ENCODE measurements at places on chromosomes 5 and 9. TPM values are rescaled to one million over a fixed set of nuclear protein-coding genes. Genes with fewer than 3 reads are reported as not detected.

PCDHGB1 gene
- 5.6 TPM for total RNA-seq

DMRT2 gene
- not detected for total RNA-seq

RETREG1 gene
- 2.2 TPM for total RNA-seq

MEIKIN gene
- not detected for total RNA-seq

JAKMIP2 gene
- 11.8 TPM for total RNA-seq

LCN12 gene
- 4.7 TPM for total RNA-seq

GIN1 gene
- 7.0 TPM for total RNA-seq

CCL27 gene
- total RNA-seq: 1.0 TPM

CEL gene
- total RNA-seq: 10.4 TPM

CXCL14 gene
- 0.64 TPM for total RNA-seq

MSX2 gene
- total RNA-seq: 0.73 TPM

RAB24 gene
- 37.0 TPM for total RNA-seq

PAEP gene
- not detected for total RNA-seq

TAF11L5 gene
- total RNA-seq: not detected

FAM169A gene
- 61.1 TPM for total RNA-seq

HRCT1 gene
- not detected for total RNA-seq

F2R gene
- 19.0 TPM for total RNA-seq

ARRDC3 gene
- total RNA-seq: 25.1 TPM

OCLN gene
- total RNA-seq: 70.6 TPM

GPR151 gene
- not detected for total RNA-seq

ENG gene
- total RNA-seq: 3.7 TPM

SLC6A19 gene
- total RNA-seq: not detected

NUDCD2 gene
- 73.4 TPM for total RNA-seq
